ENCODE measurements at places on chromosomes 11 and 22.
A peak's percentile ranks its signal among the peaks of the same experiment; 100 is the strongest.

GRCh38 chr11:128492461-128492860, 94.9 kb downstream of the ETS1 start:
- no peak for DNase-seq

- DNase-seq: no peak
Measured at GRCh38 chr11:97143463-97143862, 753.6 kb downstream of the JRKL start.

- DNase-seq: no peak
Measured at GRCh38 chr11:128872094-128872493, 5.0 kb upstream of the KCNJ1 start.

- no peak for DNase-seq
Measured at GRCh38 chr11:95559899-95560298, 229.7 kb downstream of the FAM76B start.

GRCh38 chr22:19341500-19341899, 50.0 kb upstream of the CLTCL1 start:
- DNase-seq: no peak

GRCh38 chr22:45303181-45303580, 6.6 kb upstream of the FAM118A start:
- DNase-seq: no peak

DNA sequence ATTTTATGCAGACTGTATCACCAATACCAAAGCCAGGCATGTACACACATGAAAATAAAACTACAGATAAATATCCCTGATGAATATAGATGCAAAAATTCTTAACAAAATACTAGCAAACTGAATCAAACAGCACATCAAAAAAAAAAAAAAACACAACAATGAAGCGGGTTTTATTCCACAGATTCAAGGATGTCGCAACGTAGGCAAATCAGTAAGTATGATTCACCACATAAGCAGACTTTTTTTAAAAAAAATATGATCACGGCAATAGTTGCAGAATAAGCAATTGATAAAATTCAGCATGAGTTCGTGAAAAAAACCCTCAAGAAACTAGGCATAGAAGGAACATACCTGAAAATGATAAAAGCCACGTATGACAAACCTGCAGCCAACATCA, 21.3 kb downstream of the OR51F1 start:
- DNase-seq: no peak

DNA sequence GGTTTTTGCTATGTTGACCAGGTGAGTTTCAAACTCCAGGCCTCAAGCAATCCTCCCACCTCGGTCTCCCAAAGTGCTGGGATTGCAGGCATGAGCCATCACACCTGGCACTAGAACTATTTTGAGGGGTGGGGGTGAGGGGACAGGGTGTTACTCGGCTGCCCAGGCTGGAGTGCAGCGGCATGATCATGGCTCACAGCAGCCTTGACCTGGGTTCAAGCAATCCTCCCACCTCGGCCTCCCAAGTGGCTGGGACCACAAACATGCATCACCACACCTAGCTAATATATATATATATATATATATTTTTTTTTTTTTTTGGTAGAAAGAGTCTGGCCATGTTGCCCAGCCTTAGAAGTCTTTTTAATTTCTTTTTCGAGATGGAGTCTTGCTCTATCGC, 17.1 kb upstream of the IFITM3 start:
- no peak for DNase-seq

DNA sequence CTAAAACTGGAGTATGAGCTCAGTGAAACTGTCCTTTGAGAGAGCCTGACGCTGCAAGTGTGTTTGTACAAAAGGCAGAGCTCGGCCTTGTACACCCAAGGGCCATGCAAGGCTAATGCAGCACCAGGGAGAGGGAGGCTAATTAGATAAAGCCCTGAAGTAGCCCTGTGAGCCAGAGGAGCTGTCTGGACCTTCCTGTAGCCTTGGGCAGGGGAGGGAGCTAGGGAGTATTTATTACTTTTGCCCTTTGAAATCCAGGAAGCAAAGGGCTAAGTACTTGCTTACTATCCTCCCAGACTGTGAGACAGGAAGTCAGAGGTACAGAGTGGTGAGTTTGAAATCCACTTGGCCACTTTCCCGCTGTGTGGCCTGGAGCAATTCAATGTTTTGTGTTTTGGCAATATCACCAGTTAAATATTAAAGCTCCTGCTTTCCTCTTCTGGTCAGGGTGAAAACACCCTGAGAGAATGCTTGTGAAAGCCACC, 10.2 kb upstream of the LDHA start:
- DNase-seq: peak; percentile 54

- DNase-seq: no peak
Measured at GRCh38 chr11:5880329-5880728, at the start of gene OR52E4. TSS of gene OR52E4 (plus strand) at chr11:5880629. CDS start at chr11:5884293, 3,664 bp downstream.

GRCh38 chr11:119684361-119685110, 44.5 kb downstream of the NECTIN1 start:
- DNase-seq: peak; percentile 80

DNA sequence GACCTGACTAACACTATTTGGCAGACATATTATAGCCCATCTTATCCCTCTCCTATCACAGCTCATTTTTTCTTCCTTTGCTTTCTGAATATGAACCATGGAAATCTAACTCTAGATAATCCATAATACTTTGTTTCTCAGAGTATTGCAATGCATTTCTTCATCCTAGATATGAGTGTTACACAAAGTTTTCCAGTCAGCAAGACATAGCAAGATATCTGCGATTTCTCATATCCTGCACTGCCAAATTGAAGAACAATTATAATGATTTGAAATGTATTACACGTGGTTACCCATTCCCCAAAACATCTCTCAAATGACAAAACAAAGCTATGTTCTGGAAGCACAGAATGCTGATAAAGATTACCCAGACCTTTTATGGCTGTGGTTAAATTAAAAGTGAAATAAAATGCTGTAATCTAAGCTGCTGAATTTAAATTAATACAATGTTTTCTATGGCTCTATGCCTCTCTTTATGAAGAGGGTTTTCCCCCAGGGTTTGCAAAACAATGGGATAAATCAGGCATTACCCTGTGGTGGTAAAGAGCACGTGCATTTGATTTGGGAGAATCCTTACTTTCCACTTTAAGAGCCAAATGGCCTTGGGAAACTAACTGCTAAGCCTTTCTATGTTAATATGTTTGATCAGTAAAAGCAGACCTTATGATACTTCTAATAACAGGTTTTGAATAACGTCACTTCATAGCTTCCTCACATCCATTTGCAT, 1291.0 kb upstream of the CNTN5 start:
- DNase-seq: no peak

- DNase-seq: no peak
Measured at GRCh38 chr11:111878385-111878848, 548 bp downstream of the FDXACB1 start.

DNA sequence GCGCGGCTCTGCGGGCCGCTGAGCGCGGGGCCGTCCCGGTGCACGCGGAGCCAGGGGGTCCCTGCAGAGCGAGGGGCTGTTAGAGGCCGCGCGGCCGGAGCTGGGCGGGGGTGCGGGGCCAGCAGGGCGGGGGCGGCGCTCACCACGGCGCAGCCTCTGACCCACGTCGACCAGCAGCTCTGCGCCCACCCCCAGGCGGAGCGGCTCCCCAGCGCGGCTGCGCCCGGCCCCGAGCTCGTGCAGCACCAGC, 385 bp upstream of the SCO2 start:
- DNase-seq: no peak

DNA sequence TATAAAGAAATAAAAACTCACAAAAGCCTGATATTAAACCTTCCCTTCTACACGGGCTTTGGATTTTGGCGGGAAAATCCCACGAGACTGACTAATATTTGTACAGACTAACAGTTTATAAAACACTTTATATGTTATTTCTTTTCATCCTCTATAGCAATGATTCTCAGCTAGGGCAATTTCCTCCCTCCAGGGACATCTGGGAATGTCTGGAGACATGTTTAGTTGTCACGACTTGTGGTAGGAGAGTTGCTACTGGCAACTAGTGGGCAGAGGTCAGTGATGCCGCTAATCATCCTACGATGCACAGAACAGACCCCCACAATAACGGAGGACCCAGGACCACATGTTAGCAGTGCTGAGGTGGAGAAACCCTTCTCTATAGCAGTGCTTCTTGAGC, 304.8 kb upstream of the PITPNB start:
- DNase-seq: no peak

DNA sequence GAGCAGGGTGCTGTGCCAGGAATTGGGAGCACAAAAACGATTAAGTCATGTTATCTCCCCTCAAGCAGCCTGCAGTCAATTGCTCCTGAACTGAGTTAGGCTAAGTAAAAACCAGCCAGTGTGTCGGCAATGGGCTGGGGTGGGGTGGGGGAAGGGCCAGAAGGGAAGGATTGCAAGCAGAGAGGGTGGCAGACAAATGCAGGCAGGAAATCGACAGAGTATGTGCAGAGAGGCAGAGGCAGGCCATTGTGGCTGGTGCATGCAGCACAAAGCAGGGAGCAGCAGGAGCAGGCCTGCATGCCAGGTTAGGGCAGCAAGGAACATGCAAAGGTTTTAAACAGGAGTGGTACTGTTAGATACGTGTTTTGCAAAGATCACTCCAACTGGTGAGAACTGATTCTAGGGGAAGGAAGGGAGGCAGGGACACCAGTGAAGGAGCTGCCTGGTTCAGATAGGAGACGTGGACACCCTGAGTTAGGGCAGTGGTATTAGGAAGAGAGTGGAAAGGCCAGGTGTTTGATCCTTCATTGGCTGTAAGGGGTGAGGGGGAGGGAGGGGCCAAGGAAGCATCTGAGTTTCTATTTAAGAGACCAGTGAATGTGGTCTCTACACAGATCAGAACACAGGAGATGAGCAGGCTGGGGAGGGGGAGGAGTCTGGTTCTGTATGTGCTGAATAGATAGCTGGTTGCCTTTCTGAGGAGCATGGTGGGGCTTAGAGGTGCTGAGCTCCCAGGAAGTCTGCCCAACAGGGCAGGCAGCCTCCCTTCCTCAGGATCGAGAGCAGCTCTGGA, 70.8 kb upstream of the PHOX2A start:
- DNase-seq: peak; percentile 62

- DNase-seq: no peak
Measured at GRCh38 chr11:132490978-132491377, 1041.3 kb downstream of the OPCML start.

DNA sequence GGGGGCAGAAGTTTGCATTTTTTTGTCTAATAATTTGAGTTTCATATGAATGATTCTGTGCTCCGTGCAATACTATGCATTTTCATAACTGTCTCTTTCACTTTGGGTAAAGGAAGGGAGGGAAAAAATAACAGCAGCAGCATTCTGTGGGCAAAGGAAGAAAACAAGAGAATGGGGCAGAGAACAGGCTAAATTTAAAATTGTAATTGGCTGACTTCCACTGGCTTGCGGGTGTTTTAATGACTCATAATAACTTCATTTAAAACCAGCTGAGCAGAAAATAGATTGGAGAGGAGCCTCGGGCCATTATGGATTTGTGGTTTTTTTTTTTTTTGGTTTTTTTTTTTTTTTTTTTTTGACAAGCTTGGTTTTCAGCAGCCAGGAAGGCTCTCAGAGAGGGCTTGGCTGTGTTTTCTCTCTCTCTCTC, 107.4 kb downstream of the ZBTB16 start:
- no peak for DNase-seq

- DNase-seq: peak; percentile 28
Measured at GRCh38 chr11:111737444-111738210, 28.6 kb downstream of the PPP2R1B start.

DNA sequence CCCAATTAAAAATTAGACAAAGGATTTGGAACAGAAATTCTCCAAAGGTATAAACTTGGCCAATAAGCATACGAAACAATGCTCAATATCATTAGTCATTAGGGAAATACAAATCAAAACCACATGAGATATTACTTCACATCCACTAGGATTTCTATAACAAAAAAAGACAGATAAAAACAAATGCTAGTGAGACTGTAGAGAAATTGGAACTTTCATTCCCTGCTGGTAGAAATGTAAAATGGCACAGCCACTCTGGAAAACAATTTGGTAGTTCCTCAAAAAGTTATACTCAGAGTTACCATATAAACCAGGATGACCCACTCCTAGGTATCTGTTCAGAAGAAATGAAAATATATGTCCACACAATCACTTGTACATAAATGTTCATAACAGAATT, 71.6 kb downstream of the RPL27A start:
- no peak for DNase-seq

DNA sequence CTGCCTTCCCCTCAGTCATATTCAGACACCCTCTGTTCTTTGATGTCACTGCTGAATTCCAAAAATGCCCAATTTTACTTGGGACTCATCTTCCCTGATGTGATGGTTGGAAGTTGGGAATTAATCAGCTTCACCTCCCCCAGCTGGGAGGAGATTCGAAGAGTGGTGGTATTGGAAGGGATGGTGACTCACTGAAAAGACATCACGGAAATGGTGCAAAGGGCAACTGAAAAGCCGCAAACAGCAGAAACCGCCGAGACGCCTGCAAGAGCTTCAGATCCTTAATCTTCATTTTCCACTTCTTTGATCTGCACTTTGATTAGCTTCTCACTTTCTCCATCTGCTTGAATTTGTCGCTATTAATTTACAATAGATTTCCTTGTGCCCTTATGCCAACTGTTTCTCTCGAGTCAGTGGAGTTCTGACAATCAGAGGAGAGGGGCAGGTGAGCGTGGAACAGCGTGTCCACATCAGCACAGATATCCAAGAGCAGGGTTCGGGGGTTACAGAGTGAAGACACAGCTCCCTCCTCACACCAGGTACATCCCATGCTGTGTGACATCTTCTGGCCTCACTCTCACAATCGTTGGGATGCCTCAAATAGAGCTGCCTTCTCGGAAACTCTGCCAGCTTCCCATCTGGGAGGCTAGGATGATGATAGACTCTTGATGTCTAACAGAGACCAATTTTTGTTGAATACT, 325.4 kb downstream of the BRD1 start:
- DNase-seq: peak; percentile 39

DNA sequence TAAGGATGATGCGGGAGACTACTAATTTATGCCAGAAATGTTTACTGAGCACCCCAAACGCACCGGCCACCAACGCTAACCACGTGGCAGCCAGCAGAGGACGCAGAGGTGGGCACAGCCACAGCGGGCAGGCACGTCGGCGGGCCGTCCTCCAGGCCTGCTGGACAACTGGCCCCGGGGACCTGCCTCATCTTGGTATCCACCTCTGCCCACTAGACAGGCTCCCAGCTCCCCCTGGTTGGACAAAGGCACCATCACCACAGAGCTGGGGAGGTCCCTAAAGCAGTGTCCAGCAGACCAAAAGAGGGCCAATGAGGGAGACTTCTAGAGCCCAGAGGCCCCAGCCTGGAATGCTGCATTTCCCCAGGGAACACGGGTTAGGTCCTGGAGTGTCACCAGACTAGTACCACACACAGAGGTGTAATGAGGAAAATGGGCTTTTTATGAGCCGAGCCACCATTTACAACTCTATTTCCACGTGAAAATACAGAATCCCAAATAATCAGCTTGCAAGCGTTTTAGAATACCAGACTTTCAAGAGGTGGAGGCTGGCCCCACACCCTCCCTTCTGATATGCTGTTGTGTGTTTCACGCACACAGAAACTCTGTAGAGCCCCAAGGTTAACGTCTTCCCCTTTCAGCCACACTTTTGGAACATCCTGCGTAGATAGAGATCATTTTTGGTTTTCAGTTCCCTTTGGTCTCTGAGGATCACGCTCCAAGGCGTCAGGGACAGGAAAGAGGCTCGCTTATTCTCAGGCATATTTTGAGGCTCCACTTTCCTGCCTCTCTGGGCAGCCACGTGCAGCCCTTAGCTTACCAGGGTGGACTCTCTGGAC, 23.7 kb upstream of the BID start:
- DNase-seq: no peak

Measured in endodermal cell (in vitro differentiated cells).